ENCODE measurements at places on chromosomes 13 and 19. TPM values are rescaled to one million over a fixed set of nuclear protein-coding genes. Genes with fewer than 3 reads are reported as not detected.
A peak's percentile ranks its signal among the peaks of the same experiment; 100 is the strongest.

Gene PDE4C
- 1.4 TPM for total RNA-seq

Gene RNF225
- total RNA-seq: not detected

Gene SMIM44
- not detected for total RNA-seq

Gene RXFP2
- total RNA-seq: not detected

Gene ATP8B3
- not detected for total RNA-seq

Gene ZNF570
- total RNA-seq: 16.0 TPM

GRCh38 chr13:50072676-50073075 is 57.4 kb downstream of the KCNRG start:
- no peaks in the 10 kb centered on the region for H3K36me3 ChIP-seq
- no peak overlapping the region for H3K27ac ChIP-seq
- no peaks in the 10 kb centered on the region for H3K4me1 ChIP-seq
- no peaks in the 10 kb centered on the region for H3K27me3 ChIP-seq
- no peak overlapping the region for H3K4me3 ChIP-seq

DNA sequence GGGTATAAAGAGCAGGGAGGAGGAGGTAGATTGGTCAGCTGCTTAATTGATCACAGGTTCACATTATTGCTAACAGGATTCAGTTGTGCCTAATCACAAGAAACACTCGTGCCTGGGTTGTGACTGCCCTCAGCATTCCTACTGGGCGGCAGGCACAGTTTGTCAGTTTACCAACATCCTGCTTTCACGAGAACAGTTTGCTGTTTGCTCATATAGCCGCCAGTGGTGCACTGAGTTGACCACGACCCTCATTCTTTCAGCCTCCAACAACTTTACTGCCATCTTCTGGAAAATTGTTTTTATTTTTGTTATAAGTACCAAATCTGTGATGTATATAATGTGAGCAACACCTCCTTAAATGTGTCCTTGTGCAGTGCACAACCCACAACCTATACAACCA is 16.2 kb upstream of the IFT88 start:
- H3K4me1 ChIP-seq: no peaks in the 10 kb centered on the region
- no peak overlapping the region for H3K4me3 ChIP-seq
- no peak overlapping the region for H3K27ac ChIP-seq
- H3K36me3 ChIP-seq: no peaks in the 10 kb centered on the region

GRCh38 chr19:35714601-35715354 is 3.0 kb upstream of the KMT2B start:
- H3K27me3 ChIP-seq: no peaks in the 10 kb centered on the region
- DNase-seq: no peak
- H3K27ac ChIP-seq: no peak overlapping the region
- no peak overlapping the region for H3K4me3 ChIP-seq

GRCh38 chr13:49404703-49405020 is 39.2 kb downstream of the CAB39L start:
- H3K27ac ChIP-seq: no peak overlapping the region
- DNase-seq: no peak
- H3K4me3 ChIP-seq: no peak overlapping the region
- H3K36me3 ChIP-seq: no peaks in the 10 kb centered on the region

GRCh38 chr13:106786006-106786563 is 218.1 kb upstream of the ARGLU1 start:
- no peak overlapping the region for H3K4me3 ChIP-seq
- H3K27me3 ChIP-seq: no peaks in the 10 kb centered on the region
- no peak for DNase-seq
- H3K4me1 ChIP-seq: no peaks in the 10 kb centered on the region
- H3K36me3 ChIP-seq: no peaks in the 10 kb centered on the region
- no peak overlapping the region for H3K27ac ChIP-seq

DNA sequence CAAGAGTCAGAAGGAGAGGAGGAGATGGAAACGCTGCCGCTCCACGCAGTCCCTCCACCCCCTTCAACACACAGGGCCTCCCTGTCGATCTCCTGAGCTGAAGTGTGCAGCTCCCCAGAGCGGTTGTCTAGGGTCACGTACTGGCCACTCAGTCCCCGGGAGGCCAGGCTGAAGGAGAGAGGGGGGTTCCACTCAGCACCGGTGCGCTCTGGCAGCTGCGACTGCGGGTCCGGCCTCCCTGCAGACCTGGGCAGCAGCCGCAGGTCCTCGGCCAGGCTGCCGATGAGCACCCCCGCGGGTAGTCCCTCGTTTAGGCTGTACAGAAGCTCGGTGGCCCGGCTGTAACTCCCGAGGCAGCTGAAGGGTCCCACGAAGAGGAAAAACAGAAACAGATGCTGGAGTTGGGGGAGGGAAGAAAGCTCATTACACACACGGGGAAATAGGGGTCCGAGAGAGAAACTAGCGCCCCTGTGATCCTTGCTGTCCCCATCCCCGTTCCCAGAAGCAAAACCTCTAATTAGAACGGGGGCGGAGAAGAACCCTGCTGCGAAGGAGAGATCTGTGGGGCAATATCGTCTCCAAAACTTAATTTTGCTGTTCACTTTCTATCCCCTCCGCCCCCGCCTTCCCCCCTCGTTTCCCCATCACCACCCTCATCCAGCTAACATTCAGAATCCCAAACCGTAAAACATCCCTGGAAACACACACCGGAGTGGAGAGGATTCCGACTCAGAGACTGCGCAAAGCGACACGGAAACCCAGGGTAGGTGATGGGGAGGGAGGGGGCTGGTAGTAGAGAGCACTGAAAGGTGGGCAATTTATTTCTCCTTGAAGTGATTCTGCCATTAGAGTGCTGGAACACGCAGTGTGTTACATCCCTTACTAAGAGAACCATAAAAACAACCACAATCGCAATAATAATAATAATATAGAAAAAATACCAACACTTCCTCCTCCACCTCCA is 1.8 kb downstream of the PCDH20 start:
- H3K27me3 ChIP-seq: no peaks in the 10 kb centered on the region
- H3K27ac ChIP-seq: no peak overlapping the region
- no peak overlapping the region for H3K4me3 ChIP-seq
- H3K36me3 ChIP-seq: no peaks in the 10 kb centered on the region

DNA sequence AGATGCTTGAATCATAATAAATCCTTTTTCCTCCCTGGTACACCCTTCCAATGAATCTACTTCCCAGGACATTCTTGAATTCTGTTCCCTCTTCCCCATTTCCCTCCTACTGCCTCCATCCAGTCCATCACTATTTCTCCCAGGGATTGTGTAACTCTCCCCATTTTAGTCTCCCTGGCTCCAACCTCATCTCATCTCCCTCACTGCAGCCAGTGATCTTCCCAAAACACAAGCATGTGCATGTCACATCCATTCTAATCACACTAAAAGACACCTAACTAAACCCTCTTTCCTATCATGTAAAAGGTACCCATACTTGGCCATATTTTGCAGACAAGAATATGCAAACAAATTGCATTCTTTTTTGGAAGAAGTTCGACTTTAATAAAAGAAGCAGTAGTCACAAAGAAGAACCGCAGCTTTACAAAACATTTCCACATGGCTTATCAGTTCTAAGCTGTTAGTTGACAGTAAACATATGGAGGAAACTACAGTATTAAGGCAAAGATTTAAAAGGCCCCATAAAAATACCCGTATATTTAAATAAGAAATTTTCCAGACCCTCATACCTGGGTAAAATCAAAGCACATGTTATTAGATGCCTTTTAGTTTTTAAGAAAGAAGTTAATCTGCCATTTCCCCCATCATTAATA is 111.0 kb downstream of the KCTD12 start:
- no peak overlapping the region for H3K27ac ChIP-seq
- H3K4me1 ChIP-seq: no peaks in the 10 kb centered on the region
- H3K4me3 ChIP-seq: no peak overlapping the region
- no peaks in the 10 kb centered on the region for H3K27me3 ChIP-seq

DNA sequence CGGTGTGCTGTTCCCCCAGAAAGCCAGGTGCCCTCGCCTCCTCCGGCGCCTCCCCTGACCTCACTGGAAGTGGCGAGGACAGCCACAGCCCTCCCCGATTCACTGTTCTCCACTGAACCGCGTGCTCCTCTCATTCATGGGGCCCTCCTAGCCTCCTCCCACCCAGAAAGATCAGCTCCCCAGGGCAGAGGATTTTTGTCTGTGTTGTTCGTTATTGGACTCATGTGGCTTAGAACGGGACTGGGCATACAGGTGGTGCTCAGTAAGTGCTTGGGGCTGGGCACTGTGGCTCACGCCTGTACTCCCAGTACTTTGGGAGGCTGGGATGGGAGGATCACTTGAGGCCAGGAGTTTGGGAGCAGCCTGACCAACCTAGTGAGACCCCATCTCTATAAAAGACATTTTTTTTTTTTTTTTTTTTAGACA is 3.8 kb downstream of the PRTN3 start:
- no peaks in the 10 kb centered on the region for H3K36me3 ChIP-seq
- peak; percentile 26 for DNase-seq
- H3K27ac ChIP-seq: no peak overlapping the region
- no peak overlapping the region for H3K4me3 ChIP-seq
- no peaks in the 10 kb centered on the region for H3K27me3 ChIP-seq
- H3K4me1 ChIP-seq: peaks cover 14% of the 10 kb centered on the region

- no peak overlapping the region for H3K4me3 ChIP-seq
- no peaks in the 10 kb centered on the region for H3K36me3 ChIP-seq
- peaks cover 42% of the 10 kb centered on the region for H3K27me3 ChIP-seq
- H3K4me1 ChIP-seq: peaks cover 10% of the 10 kb centered on the region
- no peak overlapping the region for H3K27ac ChIP-seq
These were observed 4.3 kb downstream of the CDX2 start for GRCh38 chr13:27964741-27965323.

GRCh38 chr19:40742886-40743285 is 7.4 kb downstream of the ACTMAP start:
- no peak overlapping the region for H3K27ac ChIP-seq
- peaks cover 18% of the 10 kb centered on the region for H3K36me3 ChIP-seq
- no peaks in the 10 kb centered on the region for H3K27me3 ChIP-seq
- no peak for DNase-seq
- peaks cover 14% of the 10 kb centered on the region for H3K4me1 ChIP-seq

GRCh38 chr19:30492586-30493270 is 120.5 kb downstream of the ZNF536 start:
- no peaks in the 10 kb centered on the region for H3K4me1 ChIP-seq
- no peaks in the 10 kb centered on the region for H3K27me3 ChIP-seq
- no peak overlapping the region for H3K4me3 ChIP-seq
- no peak overlapping the region for H3K27ac ChIP-seq

GRCh38 chr19:6216236-6216995 is 63.4 kb downstream of the MLLT1 start:
- DNase-seq: peak; percentile 18
- no peaks in the 10 kb centered on the region for H3K27me3 ChIP-seq
- peaks cover 12% of the 10 kb centered on the region for H3K36me3 ChIP-seq
- peaks cover 50% of the 10 kb centered on the region for H3K4me1 ChIP-seq
- H3K27ac ChIP-seq: peak overlapping the region; percentile 70

DNA sequence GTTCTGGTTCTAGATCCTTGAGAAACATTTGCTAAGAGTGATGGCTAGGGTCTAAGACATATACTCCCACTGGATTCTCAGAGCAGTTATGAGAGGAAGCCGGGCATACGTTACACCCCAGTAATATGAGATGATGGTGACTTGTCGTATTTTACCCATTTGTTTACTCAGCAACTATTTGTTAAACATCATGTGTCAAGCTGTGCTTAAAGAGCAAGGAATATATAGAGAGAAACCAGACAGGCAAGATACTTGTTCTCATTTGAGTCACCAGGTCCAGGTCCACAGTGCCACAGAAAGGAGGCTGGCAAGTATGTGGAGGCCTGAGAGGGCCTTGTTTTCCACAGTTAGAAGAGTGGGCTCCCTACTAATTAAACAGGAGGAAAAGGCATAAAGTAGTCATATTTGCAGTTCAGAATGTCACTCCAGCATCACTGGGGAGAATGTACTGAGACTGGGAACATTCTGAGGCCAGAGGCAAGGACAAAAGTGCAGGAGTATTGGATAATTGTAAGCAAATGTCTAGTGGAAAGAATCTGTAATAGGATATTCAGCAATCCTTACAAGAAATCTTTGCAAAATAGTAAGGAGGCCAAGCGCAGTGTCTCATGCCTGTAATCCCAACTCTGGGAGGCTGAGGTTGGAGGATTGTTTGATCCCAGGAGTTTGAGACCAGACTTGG is 142.2 kb downstream of the IRS2 start:
- no peak overlapping the region for H3K4me3 ChIP-seq
- H3K36me3 ChIP-seq: no peaks in the 10 kb centered on the region
- H3K27ac ChIP-seq: no peak overlapping the region
- DNase-seq: no peak
- no peaks in the 10 kb centered on the region for H3K27me3 ChIP-seq
- no peaks in the 10 kb centered on the region for H3K4me1 ChIP-seq

GRCh38 chr19:19480688-19481087 is 34.7 kb downstream of the TSSK6 start:
- H3K4me1 ChIP-seq: peaks cover 14% of the 10 kb centered on the region
- H3K4me3 ChIP-seq: no peak overlapping the region
- no peaks in the 10 kb centered on the region for H3K27me3 ChIP-seq
- no peak overlapping the region for H3K27ac ChIP-seq
- DNase-seq: no peak

DNA sequence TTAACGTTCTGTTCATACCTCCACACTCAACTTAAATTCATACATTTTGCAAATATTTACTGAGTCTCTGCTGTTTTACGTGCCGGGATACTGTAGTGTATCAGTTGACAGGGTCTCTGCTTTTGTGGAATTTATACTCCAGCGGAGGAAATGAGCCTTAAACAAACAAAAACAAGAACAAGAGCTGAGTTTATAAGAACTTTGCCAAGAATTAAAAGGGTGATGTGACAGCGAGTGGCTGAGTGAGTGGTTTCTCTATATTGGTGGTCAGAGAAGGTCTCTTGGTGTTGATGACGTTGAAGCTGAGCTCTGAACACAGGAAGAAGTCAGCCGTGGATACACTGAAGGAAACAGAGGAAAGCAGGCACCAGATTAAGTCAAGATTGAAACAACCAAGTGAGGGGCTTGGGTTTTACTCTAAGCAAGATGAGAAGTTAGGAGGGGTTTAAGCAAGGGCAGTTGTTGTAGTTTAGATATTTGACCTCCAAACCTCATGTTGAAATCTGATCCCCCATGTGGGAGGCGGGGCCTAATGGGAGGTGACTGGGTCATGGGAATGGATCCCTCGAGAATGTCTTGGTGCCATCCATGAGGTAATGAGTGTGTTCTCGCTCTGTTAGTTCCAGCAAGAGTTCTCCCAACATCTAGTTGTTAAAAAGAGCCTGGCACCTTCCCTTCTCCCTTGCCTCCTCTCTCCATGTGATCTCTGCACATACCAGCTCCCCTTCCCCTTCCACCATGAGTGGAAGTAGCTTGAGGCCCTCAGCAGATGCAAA is 248.3 kb downstream of the DCLK1 start:
- peaks cover 15% of the 10 kb centered on the region for H3K4me1 ChIP-seq
- no peak overlapping the region for H3K4me3 ChIP-seq
- DNase-seq: peak; percentile 32
- H3K27me3 ChIP-seq: no peaks in the 10 kb centered on the region
- H3K36me3 ChIP-seq: no peaks in the 10 kb centered on the region
- peak overlapping the region; percentile 74 for H3K27ac ChIP-seq

- H3K4me1 ChIP-seq: no peaks in the 10 kb centered on the region
- no peaks in the 10 kb centered on the region for H3K36me3 ChIP-seq
- no peak for DNase-seq
- peaks cover 13% of the 10 kb centered on the region for H3K27me3 ChIP-seq
- H3K4me3 ChIP-seq: no peak overlapping the region
These were observed 12.2 kb upstream of the CACNG6 start for GRCh38 chr19:53978975-53979801.

DNA sequence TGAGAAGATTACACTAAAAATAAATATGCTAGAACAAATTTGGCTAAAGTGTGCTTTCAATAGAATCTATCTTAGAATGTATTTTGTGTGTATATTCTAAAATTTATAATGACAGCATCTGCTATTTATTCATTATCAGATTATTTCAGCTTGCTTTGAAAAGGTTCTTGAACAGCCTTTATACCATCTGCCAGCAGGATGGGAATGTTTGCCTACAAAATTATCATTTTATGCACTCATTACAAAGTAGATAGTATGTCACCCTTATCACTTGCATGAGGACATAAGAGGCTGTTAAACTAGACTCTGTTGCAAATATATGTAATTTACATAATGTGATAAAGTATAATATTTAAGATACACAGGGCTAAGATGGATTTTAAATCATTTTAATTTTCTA is 1286.9 kb upstream of the PCDH20 start:
- no peaks in the 10 kb centered on the region for H3K27me3 ChIP-seq
- H3K4me3 ChIP-seq: no peak overlapping the region
- no peak for DNase-seq
- H3K4me1 ChIP-seq: no peaks in the 10 kb centered on the region

Data from thyroid gland (tissue), 4 donors.